ENCODE measurements at places on chromosomes 4 and X.
A peak's percentile ranks its signal among the peaks of the same experiment; 100 is the strongest.

- DNase-seq, result no peak
Measured at GRCh38 chr4:144223661-144224060, 83.1 kb upstream of the GYPA start.

DNA sequence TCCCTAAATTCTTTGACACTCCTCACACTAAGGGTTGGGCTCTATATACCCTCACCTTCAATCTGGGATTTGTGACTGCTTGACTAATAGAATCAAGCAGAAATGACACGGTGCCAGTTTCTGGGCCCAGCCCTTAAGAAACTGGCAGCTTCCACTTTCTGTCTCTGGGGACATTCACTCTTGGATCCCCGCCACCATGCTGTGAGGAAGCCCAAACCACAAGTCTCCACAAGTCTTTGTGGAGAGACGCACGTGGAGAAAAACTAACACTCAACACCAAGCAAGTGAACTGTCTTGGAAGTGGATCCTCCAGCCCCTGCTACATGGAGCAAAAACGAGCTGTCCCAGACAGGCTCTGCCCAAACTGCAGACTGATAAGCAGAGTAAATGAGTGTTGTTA lies 1.1 kb upstream of the EDNRA start:
- no peak for DNase-seq

DNA sequence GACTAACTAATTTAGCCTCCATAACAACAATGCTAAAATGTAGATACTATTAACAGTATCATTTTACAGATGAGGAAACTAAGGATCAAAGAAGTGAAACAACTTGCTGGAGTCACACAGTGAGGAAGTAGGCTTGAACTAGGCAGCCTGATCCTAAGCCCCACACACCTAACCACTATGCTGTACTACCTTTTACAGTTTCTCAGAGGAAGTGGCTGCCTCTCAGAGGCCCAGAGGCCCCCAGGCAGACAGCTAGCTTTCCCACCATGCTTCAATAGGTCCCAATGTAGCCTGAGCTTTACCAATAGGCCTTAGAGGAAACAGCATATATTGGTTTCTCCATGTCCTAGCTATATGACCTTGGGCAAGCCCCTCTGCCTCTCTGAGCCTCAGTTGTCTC lies 69.4 kb upstream of the PJA1 start:
- no peak for DNase-seq

GRCh38 chrX:133541021-133541420 lies 125.7 kb upstream of the GPC4 start:
- no peak for DNase-seq

- peak; percentile 30 for DNase-seq
Measured at GRCh38 chrX:49627086-49627777, 28.4 kb downstream of the GAGE1 start.

DNA sequence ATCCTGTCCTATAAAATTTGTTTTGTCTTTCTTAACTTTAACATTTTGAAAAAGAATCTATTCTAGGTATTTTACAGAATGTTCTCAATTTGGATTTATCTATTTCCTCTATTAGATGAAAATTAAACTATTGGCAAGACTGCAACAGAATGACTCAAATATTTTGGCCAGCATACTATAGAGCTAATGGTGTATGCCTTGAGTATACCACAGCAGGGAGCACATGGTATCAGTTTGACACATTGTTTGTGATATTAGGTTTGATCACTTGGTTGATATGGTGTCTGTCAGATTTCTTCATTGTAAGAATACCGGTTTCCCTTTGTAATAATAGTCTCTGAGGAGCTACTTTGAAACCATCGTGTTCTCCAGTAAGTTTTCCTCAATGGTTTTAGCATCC lies 87.8 kb upstream of the NPNT start:
- DNase-seq, result no peak

GRCh38 chr4:86521373-86521969 lies 72.6 kb upstream of the PTPN13 start:
- DNase-seq, result no peak

GRCh38 chr4:81881855-81882621 lies 410.3 kb upstream of the RASGEF1B start:
- DNase-seq, result no peak

- peak; percentile 34 for DNase-seq
Measured at GRCh38 chr4:132642016-132642817, 506.9 kb upstream of the PCDH10 start.

GRCh38 chrX:139803224-139803623 lies 95.3 kb upstream of the MCF2 start:
- no peak for DNase-seq

GRCh38 chr4:152399246-152399645 lies 136.6 kb downstream of the FBXW7 start:
- DNase-seq, result no peak

DNA sequence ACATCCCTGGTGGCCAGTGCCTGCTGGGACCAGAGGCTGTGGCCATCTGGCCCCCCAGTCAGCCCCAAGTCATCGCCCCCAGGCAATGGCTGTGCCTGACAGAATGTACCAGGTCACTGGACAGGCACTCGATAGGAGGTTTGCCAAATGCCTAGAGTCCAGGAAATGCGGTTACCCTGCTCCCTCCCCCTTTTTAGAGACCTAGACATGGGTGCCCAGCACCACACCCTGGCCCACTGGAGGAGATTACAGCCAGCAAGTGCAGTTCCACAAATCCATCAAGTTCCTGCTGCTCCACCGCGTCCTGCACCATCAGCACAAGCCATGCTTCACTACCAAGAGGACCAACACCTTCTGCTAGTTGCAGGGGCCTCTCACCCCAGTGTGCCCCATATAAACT lies 16.2 kb upstream of the ZFX start:
- no peak for DNase-seq

- no peak for DNase-seq
Measured at GRCh38 chrX:19747652-19748610, 139.5 kb downstream of the SH3KBP1 start.

DNA sequence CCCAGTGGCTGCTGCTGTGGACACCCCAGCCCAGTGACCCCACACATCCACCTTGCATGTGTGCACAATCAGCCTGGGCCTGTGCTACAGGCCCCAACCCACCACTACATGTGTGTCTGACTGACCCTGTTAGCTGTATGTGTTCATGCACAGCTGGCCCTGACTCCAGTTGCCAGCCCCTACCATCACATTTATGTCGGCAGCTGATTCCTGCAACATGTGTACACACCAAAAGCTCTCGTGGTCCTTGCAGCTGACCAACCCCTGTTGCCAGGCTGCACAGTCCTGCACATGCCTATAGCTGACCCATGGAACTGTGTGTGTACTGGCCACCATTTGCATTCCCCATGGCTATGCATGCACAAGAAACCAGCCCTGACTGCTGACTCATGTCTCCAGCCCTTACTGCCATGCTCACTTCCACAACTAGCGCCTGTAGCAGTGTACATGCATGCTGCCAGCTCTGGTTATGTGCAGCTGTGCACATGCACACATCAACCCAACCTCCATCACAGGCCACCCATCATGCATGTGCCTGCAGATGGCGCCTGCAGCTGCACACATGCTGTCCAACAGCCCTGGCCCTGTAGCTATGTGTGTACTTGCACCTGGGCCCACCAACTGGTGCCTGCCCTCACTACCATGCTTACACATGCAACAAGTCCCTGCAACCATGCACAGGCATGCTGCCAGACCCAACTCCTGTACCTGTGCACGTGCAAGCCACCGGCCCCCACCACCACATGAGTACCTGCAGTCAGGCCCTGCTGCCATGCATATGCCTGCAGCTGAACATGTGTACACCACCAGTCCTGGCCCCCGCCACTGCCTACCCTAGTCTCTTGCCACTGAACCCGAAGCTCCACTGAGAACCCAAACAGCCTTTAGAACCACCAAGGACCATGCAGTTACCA lies 28.1 kb downstream of the SMIM10L2A start:
- no peak for DNase-seq

- DNase-seq, result no peak
Measured at GRCh38 chrX:133921086-133921485, 64.3 kb downstream of the GPC3 start.

- no peak for DNase-seq
Measured at GRCh38 chr4:11691236-11691635, 262.5 kb upstream of the HS3ST1 start.

GRCh38 chrX:150197388-150197787 lies 165.7 kb upstream of the MAMLD1 start:
- no peak for DNase-seq

GRCh38 chrX:107710617-107711391 lies 64.8 kb downstream of the TSC22D3 start:
- DNase-seq, result peak; percentile 82

GRCh38 chr4:29309050-29309449 lies 1411.1 kb upstream of the PCDH7 start:
- no peak for DNase-seq

DNA sequence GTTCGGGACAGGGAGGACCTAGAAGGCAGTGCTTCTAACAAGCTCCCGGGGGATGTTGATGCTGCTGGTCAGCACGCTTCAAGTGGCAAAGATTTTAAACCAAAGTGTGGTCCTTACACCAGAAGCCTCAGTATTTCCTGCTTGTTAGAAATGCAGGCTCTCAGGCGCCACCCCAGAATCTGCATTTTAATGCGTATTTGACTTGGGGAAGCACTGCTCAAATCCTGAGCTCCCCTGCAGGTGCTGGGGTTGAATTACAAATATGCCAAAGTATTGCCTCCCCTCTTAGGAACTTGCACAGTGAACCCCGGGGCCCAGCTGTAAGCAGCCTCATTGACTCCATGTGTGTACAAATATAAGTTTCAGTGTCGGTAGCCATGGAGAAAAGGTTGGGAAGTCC lies 70.8 kb upstream of the RAI2 start:
- DNase-seq, result no peak

- DNase-seq, result no peak
Measured at GRCh38 chr4:80913381-80913780, 117.1 kb upstream of the BMP3 start.

- no peak for DNase-seq
Measured at GRCh38 chr4:39045827-39046221, 13.6 kb upstream of the TMEM156 start.

- DNase-seq, result no peak
Measured at GRCh38 chr4:155757745-155758265, 1.0 kb upstream of the GUCY1B1 start.
